Hindlimb muscle (tissue), 1 donor: ENCODE measurements at places on chromosomes 2 and 18.

GRCh38 chr2:54422072-54422581 lies 34.0 kb upstream of the SPTBN1 start:
- no peak for DNase-seq

DNA sequence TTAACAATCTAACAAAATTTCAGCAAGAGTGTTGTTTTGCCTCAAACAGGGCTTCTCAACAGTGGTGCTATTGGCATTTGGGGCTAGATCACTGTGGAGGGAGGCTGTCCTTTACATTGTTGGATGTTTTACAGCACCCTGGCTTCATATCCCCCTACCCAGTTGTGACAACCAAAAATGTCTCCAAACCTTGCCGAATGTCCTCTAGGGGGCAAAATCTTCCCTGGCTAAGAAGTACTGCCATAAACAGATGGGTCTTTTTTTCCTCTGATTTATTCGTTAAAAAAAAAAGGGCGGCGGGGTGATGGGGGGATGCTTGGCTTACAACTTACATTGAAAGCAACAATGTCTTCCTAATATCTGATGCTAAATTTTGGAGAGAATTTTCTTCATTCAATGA lies 207.6 kb upstream of the CCDC150 start:
- no peak for DNase-seq

- DNase-seq: peak; percentile 80
Measured at GRCh38 chr2:187554011-187554703, at the start of gene TFPI. TSS of gene TFPI (minus strand) at chr2:187554435. CDS start at chr2:187503768, 50,667 bp downstream.

- no peak for DNase-seq
Measured at GRCh38 chr2:126634273-126634861, 21.6 kb upstream of the GYPC start.

GRCh38 chr2:66364495-66365333 lies 70.2 kb upstream of the MEIS1 start:
- DNase-seq: peak; percentile 26

- no peak for DNase-seq
Measured at GRCh38 chr2:162838136-162838497, 450 bp downstream of the KCNH7 start.

- no peak for DNase-seq
Measured at GRCh38 chr2:115569547-115569946, 1127.1 kb downstream of the DPP10 start.

- no peak for DNase-seq
Measured at GRCh38 chr2:69608109-69608508, 35.4 kb downstream of the AAK1 start.
